NCI-H1417 (cell line): ENCODE measurements at places on chromosomes 11 and 22.

- no peak for DNase-seq
These were observed 453.5 kb downstream of the LRRC4C start for GRCh38 chr11:41005986-41006385.

DNA sequence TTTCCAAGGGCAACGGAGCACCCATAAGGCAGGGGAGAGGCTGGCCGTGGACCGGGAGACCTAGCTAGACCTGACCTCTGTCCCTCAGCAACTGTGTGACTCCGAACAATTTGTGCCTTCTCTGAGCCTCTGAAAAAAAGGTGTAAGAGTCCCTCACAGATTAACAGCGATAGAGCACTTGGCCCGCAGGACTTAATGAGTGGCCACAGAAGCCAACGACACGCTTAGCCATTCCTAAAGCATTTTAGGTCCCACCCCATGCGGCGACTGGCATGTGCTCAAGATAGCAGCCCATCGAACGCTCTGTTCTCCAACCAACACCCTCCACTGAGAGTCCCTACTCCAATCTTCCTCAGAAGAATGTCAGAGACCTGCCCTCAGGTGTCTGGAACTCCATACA, 1.5 kb downstream of the SULT4A1 start:
- DNase-seq, result no peak

DNA sequence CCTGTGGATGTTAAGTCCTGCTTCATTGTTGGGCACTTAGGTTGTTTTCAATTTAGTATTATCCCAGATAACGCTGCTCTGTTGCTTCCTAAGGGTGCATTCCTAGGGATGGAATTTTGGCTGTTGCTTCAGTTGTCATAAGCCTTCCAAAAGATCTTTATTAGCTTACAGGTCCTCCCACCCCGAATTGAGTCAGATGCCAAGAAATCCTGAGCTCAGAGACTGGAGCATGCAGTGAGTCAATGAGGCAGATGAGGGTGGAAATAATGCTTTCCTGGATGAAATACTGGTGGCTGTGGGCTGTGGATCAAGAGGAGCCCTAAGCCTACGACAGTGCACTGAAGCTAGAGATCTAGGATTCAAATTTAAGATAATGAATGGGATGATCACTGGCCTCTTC, 10.7 kb upstream of the IL18BP start:
- no peak for DNase-seq

- no peak for DNase-seq
These were observed 26.3 kb upstream of the RFPL3 start for GRCh38 chr22:32331236-32331917.

- peak; percentile 20 for DNase-seq
These were observed 789.4 kb upstream of the KIRREL3 start for GRCh38 chr11:127789927-127790326.

DNA sequence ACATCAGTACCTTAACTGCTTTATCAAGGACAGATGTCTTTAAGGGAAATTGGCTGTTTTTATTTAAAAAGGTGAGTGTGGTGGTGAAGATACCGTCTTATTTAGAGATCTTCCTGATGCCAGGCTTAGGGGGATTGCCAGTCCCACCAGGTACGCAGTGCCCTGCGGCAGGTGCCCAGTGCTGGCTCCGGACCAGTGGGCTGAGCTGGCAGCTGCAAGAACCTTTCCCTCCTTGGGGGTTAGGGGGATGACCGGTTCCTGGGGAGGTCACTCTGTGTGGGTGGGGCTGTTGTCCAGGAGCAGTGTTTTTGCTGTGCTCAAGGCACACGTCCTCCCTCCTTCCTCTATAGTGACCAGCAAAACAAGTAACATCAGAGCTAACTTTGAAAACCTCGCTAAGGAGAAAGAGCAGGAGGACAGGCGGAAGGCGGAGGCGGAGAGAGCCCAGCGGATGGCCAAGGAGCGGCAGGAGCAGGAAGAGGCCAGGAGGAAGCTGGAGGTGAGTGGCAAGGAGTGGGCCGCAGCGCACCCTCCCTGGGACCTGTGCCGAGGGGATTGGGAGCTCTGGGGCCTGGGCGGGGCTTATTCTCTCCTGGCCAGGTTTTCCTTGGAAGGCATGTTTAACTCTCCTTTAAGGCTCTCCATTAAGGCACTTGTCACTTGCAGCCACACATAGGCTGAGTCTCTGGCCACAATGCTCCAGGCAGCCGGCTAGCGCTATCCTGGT, 30.5 kb downstream of the CTTN start:
- DNase-seq, result no peak

DNA sequence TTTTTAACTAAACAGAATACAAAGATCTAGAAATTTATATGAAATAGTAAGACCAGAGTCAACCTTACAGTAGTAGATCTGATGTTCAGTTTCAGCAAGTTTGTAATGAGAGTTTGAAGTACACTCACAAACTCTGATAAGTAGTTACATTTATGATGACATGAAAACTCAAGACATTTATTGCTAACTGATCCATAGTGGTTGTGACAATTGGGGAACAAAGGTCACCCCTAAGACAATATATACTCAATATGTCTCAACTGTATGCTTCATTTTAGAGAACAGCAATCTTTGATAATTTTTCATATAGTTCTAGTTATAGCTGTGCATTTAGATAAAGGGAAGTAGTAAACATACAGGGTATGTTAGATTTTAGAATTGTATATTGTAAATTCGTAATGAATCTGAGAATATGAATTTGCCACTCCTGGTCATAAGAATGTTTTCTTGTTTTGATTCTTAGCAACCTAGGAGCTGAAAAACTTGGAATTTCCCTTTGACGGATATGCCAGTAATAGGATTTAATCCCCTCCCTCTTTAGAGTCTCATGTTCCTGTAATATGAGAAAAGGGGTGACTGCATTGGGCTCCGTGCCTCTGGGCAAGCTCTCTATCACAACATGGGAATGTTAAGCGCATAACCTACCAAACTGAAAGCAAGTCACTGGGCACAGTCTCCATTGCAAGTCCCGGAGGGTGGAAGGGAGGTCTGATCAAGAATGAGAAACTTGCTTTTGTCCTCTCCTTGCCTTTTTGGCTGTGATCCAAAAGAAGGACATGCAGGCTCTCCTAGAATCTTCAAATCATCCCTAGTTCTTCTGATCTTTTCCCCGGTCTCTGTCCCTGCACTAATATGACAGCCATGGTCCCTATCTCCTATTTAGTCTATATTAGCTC, 11.4 kb downstream of the OR10D3 start:
- no peak for DNase-seq

DNA sequence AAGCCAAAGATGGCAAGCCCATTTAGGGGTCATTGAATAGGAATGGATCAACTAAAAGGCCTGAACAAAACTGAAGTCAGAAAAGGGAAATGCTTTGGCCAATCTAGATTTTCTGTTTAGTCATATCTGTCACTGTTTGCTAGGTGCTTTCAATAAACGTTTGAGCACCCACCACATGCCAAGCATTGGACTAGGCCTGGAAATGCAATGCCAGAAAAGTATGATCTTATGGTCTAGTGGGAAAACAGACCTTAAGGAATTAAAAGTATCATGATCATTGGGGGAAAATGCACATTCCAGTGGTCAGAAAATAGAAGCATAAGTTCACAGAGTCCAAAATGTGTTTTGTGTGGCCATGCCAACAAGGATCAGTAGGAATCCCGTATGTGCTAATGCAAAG, 76.8 kb upstream of the BIRC3 start:
- DNase-seq, result no peak

GRCh38 chr11:25655636-25656035, 676.3 kb upstream of the ANO3 start:
- DNase-seq, result no peak

DNA sequence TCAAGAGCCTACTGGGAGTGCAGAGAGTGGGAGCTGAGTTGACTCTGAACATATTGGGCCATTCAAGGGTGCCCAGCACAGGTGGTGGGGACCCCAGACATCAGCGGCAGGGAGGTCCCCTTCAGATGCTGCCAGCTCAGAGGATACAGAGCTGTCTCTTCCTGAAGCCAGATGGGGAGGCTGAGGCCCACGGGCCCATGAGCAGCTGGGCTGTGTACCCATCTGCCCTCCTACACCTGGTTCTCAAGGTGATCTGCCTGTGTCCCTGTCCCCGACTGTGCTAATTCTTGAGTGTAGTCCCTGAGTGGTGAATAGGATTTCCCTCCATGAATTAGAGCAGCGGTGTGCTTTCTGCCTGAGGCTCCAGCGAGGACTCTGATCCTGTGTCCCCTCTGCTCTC, 76.3 kb downstream of the MICAL2 start:
- peak; percentile 29 for DNase-seq

- DNase-seq, result peak; percentile 57
These were observed 62.1 kb upstream of the NUP50 start for GRCh38 chr22:45101515-45102227.

GRCh38 chr11:16977136-16977993, 36.8 kb downstream of the PLEKHA7 start:
- no peak for DNase-seq

DNA sequence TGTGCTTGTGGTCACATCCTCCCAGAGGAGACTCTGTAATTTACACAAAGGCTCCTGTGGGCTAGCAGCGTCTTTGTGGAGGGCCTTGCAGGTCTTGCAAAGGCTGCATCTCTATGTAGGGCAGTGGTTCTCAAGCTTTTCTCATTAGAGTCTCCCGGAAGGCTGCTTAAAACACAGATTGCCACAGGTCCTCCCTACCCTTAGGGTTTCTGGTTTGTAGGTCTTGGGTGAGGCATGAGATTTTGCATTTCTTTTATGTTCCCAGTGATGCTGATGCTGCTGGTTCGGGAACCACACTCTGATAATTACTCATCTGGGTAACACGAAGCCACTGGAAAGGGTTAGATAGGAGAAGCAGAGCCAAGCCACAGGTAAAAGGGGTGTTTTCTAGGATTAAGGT, 151.3 kb upstream of the ZBED5 start:
- no peak for DNase-seq

- DNase-seq, result no peak
These were observed 252 bp downstream of the APOL2 start for GRCh38 chr22:36239150-36239400.

GRCh38 chr11:113496026-113496651, 20.9 kb upstream of the DRD2 start:
- no peak for DNase-seq

DNA sequence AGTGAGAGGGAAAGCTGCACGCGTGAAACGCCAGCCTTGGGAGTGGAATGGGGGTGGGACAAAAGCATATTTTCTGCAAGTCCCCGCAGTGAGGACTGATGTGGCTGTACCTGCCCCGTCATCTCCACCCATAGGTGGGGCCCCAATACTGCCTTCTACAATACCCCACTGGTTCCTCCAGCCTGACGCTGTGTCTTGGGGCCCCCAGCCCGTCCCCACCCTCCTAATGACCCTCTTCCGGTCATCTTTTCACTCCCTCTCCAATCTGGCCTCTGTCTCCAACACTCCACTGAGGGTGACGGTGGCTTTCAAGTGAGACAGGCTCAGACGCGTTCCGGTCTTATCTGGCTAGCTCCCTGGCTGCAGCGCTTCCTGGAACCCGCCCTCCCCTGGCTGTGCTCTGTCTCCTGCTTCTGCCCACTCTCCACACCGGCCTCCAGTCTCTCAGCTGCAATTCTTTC, 104.2 kb downstream of the MICAL3 start:
- peak; percentile 17 for DNase-seq

DNA sequence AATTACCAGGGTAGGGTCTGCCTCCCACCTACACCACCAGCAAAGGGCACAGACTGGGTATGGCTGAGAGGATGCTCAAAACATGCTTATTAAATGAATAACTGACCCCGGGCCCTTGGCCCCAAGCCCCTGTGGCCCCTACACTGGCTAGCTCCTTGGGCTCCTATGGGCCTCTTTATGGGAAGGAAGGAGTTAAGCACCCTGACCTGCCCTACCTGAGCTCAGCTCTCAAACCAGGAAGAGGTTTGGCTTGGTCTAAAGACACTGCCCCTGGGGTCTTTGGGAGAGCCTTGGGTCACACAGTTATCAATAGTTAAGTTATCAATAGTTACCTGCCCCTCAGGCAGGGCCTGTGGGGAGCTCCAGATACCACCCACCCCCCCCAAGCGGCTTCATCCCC, 1.2 kb downstream of the USH1C start:
- no peak for DNase-seq
